ENCODE measurements at places on chromosomes 3 and 15.

DNA sequence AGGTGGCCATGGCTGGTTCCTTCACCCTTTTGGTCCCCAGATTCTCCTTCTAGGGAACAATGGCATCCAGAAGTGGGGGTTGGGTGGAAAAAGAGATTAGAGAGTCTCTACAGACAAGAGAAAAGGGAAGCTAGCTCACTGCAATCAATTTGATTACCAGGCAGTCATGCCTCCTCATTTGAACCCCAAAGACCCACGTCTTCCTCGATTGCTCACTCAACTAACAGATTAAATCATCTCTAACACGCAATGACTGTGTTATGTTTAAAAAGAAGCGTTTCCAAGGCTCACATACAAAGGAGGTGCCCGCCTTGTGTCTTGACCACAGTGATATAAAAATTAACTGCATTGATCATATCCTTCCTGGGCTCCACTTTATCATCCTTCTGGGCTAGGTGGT, 57.6 kb downstream of the BHLHE40 start:
- DNase-seq: no peak

GRCh38 chr3:98884675-98885371, 16.7 kb downstream of the DCBLD2 start:
- DNase-seq: no peak

DNA sequence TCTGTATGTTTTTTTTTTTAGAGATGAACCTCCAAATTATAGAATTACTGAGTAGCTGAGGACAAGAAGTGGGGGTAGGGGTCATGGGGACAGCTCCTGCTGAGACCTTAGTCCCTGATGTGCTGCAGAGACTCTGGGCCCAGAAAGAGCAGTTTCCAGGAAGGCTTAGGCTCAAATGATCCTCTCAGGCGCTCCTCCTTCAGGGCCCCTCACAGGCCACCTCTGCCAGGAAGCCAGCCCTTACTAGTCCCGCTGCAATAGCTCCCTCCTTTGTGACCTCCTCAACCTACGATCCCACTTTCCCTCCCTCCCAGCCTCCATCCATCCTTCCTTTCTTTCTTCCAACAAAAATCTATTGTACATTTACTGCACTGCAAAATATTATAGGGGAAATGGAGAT, 24.6 kb downstream of the SLC28A1 start:
- DNase-seq: no peak

DNA sequence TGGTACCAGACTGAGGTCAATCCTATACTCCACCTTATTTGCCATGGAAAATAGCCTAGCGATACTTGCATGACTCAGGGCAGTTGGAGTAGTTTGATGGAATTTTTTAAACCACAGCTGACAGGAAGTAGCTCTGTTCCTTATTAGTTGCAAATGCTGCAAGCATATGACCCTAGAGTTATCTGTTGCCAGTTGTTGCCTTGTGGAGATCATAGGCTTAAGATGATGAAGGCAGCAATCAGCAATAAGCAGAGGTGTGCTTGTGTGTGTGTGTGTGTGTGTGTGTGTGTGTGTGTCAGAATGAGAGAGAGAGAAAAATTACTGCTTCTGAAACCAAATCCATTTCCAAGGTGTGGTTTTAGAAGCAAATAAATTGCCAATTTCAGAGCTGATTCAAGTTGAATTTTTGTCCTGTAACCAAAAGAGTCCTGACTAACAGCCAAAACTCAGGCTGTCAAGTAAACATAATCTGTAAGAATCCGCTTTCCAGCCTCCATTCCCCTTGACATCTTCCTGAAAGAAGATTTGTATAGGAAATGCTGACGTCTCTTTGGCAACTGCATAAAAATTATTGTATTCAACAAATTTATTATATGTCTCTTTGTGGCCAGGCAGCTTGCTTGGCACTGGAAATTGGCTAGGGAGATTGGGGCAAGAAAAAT, 141.2 kb downstream of the SERPINI1 start:
- no peak for DNase-seq

DNA sequence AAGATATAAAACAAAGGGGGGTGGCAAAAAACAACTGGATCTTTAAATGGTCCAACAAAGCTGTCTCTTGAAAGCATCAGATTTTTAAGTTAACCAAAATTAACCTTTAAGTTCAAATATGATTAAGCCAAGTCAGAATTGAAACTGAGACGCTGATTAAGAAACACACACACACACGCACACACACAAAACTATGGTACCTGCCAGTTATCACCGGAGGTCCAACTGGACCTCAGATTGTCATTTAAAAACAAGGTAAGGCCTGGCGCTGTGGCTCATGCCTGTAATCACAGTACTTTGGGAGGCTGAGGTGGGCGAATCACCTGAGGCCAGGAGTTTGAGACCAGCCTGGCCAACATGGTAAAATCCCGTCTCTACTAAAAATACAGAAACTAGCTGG, 10.4 kb downstream of the ARF4 start:
- DNase-seq: no peak

DNA sequence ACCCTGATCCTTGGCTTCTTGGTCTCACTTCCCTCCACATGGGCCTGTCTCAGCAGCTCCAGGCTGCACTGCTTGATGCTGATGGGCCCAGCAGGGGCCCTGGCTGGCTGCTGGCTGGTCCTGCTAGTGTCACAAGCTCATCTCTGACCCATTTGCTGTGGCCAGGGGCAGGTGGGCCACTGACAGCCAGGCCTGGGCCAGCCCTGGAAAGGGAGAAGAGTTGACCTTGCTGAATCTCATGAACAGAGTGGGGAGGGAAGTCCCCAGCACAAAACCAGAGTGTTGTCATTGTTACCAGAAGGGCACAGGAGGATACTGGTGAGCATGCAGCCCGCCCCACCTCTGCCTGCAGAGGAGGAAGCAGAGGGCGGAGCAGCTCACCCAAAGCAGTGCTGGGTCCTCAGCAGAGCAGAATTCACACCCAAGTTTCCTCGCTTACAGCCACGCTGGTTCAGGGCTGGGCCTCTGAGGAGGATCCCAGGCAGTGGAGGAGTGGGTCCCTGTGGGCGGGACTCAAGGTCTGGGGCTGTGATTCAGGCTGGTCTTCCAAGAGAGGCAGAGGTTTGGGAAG, 7.6 kb upstream of the KLF15 start:
- no peak for DNase-seq

DNA sequence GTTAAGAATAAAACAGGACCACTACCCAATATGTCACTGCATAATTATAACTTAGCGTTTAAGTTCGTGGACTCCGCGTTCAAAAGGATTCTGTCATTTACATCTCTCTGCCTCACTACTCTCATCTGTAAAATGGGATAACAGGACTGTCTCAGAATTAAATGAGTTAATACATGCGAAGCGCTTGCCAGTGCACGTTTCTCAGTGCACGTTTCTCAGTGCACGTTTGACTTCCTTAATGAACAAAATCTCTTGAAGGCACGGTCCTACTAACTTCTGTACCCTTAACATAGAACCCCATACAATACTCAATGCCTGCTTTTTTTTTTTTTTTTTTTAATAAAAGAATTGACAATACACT, 499 bp downstream of the RABL3 start:
- DNase-seq: no peak

- DNase-seq: no peak
Observed at GRCh38 chr3:74345701-74346100, 268.8 kb downstream of the CNTN3 start.

DNA sequence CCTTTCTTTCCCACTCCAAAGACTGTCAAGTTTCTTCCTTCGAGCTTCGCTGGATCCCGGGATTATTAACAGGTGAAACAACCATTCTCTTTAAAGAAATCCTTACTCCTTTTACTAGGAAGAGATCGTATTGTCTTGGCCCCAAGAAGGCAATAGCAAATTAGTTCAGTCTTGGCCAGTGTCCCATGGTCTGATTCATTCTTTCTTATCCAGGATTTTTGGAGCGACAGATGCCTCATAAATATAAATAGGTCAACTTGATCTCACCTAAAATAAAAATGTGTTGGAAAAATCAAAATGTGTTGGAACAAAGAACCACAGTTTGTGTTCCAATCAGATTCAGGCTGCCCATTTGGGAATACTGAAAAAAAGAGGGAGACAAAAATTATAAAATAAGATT, 140.1 kb upstream of the TMEM108 start:
- DNase-seq: no peak

GRCh38 chr3:56124546-56124945, 343.7 kb downstream of the ERC2 start:
- no peak for DNase-seq
